Stimulated activated CD4-positive, alpha-beta T cell treated with anti-CD3 and anti-CD28 coated beads, Interleukin-4, amount 100 ng/mL, for 48 hours (primary cell): ENCODE measurements at places on chromosomes 2 and 18.

GRCh38 chr2:180516232-180516631 is 464.2 kb upstream of the UBE2E3 start:
- no peak for DNase-seq

DNA sequence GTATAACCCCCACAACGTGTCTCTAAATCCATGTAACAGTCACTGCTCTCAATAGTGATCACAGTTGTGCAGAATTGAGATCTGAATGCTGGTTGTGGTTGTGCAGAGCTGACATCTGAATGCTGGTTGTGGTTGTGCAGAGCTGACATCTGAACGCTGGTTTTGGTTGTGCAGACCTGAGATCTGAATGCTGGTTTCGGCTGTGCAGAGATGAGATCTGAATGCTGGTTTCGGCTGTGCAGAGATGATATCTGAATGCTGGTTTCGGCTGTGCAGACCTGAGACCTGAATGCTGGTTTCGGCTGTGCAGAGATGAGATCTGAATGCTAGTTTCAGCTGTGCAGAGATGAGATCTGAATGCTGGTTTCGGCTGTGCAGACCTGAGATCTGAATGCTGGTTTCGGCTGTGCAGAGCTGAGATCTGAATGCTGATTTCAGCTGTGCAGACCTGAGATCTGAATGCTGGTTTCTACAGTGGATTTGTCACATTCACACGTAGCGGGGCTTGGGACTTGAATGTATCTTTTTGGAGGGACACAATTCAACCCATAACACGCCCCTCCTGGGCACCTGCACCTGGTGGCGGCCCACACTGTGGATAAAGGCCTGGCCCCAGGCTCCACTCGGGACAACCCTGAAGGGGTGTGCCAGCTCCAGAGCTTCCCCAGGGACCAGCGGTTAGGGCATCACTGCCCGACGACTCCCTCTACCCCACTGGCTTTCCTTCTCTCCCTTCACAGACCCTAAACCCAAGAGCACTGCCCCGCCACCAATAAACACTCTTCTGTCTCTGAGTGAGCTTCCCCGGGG is 51.1 kb upstream of the SLC66A3 start:
- no peak for DNase-seq

DNA sequence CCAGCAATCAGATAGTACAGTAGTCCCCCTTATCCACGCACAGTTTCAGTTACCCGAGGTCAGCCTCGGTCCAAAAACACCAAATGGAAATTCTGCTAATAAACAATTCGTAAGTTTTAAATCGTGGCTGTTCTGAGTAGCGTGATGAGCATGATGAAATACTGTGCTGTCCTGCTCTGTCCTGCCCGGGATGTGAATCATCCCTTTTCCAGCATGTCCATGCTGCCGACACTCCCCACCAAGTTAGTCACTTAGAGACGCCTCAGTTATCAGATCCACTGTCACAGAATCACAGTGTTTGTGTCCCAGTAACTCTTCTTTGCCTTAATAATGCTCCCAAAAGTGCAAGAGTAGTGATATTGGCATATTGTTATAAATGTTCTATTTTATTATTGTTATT is 62.1 kb downstream of the MEX3C start:
- DNase-seq = no peak

GRCh38 chr18:25495606-25496005 is 143.6 kb upstream of the ZNF521 start:
- DNase-seq = no peak

- DNase-seq = no peak
Observed at GRCh38 chr2:174117951-174118930, 130.1 kb downstream of the OLA1 start.

- DNase-seq = no peak
Observed at GRCh38 chr2:172768401-172768800, 32.8 kb downstream of the RAPGEF4 start.

GRCh38 chr2:152071092-152071491 is 27.8 kb downstream of the CACNB4 start:
- no peak for DNase-seq

DNA sequence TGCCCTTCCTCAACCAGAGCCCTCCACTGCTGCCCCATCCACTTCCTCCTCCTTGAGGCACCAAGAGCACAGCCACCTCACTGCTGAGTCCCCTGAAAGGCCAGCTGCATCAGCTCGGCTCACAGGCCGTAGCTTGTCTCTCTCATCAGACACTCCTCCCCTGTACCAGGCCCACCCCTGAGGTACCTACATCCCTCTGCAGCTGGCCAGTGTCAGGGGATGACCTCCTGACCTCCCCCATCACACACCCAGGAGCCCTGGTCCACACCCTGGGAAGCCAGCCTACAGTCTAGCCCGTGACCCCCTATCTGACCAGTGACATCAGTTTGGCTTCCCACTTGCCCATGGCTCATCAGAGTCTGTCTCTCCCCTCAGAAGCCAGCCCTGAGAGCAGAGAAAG is 205.6 kb downstream of the TNS1 start:
- DNase-seq = no peak

DNA sequence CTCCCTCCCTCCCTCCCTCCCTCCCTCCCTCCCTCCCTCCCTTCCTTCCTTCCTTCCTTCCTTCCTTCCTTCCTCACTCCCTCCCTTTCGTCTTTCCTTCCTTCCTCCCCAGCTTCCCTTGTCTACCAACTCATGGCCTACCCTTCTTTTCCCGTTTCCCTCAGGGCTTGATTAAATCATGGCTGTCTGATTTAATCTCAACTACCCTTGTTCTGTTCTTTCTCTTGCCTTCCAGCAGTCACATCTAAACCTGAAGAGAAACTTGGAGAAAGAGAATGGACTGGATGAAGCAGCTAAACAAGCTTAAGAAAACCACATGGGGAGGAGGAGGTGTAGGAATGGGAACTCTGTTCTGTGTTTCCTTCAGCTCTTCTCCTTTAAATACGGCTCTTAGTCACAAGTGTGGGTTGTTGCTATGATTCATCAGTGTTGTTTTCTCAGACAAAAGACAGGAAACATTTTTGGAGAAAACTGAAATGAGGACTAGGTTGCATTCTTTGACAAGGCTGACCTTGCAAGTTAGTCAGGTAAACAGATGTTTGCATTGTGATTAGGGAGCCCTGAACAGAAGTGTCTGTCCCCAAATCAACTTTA is 177.9 kb downstream of the LRRTM1 start:
- DNase-seq = no peak

GRCh38 chr2:144206019-144206418 is 313.9 kb downstream of the ZEB2 start:
- no peak for DNase-seq

- no peak for DNase-seq
Observed at GRCh38 chr2:156901373-156902031, 356.0 kb upstream of the GALNT5 start.

GRCh38 chr2:234633581-234634230 is 136.8 kb upstream of the ARL4C start:
- no peak for DNase-seq

- no peak for DNase-seq
Observed at GRCh38 chr2:191015831-191016230, 1.9 kb upstream of the STAT1 start.

GRCh38 chr18:11147962-11148679 is 1.2 kb downstream of the PIEZO2 start:
- no peak for DNase-seq

- DNase-seq = no peak
Observed at GRCh38 chr2:191666732-191667131, 11.2 kb upstream of the NABP1 start.

- no peak for DNase-seq
Observed at GRCh38 chr2:233816771-233817170, 37.6 kb downstream of the HJURP start.

GRCh38 chr18:10726198-10727068 is 200.6 kb downstream of the NAPG start:
- DNase-seq = no peak
